ENCODE measurements at places on chromosomes 12 and 14. TPM values are rescaled to one million over a fixed set of nuclear protein-coding genes. Genes with fewer than 3 reads are reported as not detected.

DNA sequence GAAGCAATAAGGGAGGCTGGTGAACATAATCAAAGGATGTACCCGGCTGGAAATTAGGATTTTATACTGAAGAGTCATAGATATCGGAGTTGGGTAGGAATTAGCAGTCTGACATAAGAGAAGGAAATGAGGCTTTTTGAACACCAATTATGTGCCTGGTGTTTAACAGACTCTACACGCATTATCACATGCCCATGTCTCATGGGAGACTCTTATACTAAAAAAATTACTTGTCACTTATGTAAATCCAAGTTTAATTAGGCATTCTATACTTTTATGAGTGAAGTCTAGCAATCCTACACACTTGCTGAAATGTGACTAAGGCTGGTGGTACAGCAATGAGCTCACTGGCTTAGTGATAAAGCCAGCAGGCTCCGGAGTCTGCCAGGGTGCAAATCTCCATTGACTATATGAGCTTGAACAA, 93.5 kb downstream of the NUAK1 start:
- H3K27ac ChIP-seq, result no peak overlapping the region
- no peaks in the 10 kb centered on the region for H3K36me3 ChIP-seq
- H3K4me3 ChIP-seq, result no peak overlapping the region
- no peaks in the 10 kb centered on the region for H3K4me1 ChIP-seq

The KLRK1 gene
- total RNA-seq, result not detected

- H3K36me3 ChIP-seq, result no peaks in the 10 kb centered on the region
- DNase-seq, result no peak
- H3K27ac ChIP-seq, result peak overlapping the region; percentile 90
- H3K27me3 ChIP-seq, result no peaks in the 10 kb centered on the region
- peak overlapping the region; percentile 94 for H3K4me3 ChIP-seq
These were observed 678 bp downstream of the TRMT61A start for GRCh38 chr14:103529383-103530365.

DNA sequence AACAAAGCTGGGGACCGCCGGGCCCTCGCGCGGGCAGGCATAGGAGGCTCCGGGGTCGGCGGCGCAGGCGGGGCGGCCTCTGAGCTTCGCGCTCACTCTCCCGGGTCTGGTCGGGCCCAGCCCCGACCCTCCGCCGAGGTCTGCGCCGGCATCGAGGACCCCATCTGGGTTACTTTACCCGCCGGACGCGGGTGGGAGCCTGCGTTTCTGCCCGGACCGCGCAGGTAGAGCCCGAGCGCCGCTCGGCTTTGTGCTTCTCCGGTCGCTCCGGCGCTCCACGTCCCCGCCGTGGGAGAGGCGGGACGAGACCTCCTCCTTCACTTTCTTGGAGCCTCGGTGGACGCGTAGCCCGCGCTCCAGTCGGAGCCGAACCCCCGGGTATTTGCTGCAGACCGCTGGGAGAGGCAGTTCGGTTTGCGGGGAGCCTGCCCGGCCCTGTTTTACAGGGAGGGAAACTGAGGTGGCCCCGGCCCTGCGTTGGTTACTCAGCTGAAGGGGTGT, 63.2 kb downstream of the FBXL14 start:
- peaks cover 3% of the 10 kb centered on the region for H3K4me1 ChIP-seq
- H3K4me3 ChIP-seq, result peak overlapping the region; percentile 23
- peak; percentile 68 for DNase-seq
- H3K27ac ChIP-seq, result no peak overlapping the region
- no peaks in the 10 kb centered on the region for H3K27me3 ChIP-seq

DNA sequence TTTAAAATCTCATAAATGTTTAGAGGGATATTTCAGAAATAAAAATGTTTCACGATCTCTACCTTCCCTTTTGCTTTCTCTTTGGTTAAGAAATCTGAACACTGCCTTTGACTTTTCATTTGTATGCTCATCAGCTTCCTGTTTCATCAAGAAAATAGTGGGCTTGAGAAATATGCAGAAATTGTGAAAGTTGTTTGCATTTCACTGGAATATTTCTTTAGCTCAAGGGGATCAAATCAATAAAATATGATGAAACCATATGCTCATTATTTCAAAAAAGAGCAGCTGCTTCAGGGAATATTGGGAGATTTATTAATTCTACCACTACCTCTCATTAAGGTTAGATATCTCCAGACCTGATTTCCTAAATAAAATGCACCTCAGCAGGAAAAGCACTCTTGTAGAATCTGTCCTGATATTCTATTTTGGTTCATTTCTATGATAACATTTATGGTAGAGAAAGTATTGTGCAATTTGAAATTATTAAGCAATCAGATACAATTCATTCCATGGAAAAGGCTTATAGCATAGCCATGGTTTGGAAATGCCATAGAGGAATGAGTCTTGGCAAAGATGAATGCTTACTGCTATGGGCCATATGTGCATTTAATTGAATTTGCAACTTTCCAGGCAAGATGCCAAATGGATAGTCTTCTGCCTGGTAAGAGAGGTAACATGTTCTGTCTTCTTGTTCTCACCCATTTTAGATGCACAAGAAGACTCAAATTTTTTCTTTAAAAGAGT, 212.6 kb upstream of the SLC16A7 start:
- no peaks in the 10 kb centered on the region for H3K36me3 ChIP-seq
- DNase-seq, result no peak
- H3K27me3 ChIP-seq, result no peaks in the 10 kb centered on the region
- no peaks in the 10 kb centered on the region for H3K4me1 ChIP-seq

The INHBE gene
- 17.8 TPM for total RNA-seq

DNA sequence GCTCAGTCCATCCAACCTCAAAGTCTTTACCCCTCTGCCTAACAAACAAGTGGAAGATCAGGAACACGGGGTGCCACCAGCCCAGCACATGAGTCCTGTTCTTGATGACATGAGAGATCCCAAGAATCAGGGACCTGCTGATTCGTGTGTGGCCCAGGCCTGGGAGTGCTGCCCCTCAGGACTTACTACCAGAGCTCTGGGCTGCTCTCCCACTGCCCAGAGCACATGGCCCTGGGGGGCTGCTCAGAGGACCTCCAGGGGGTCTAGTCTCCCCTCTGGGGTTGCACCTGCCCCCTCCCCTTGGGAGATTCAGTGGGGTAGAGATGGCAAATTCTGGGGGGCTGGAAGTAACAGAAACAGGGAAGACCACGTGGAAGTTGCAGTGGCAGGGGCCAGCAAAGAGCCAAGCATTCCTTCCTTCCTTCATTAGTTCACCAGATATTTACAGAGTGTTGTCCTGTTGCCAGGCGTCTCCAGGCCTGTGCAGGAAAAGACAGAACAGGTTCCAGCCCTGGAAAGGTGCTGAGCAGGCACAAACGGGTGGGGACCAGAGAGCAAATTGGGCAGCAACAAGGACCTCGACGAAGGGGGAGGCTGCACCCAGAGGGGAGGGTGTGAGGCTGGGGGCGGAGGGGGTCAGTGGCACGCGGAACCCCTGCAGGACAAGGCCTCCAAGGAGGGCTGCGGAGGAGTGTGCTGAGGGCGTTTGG, 45.1 kb upstream of the MEG3 start:
- no peaks in the 10 kb centered on the region for H3K4me1 ChIP-seq
- no peak for DNase-seq
- H3K36me3 ChIP-seq, result no peaks in the 10 kb centered on the region
- no peaks in the 10 kb centered on the region for H3K27me3 ChIP-seq
